Stimulated activated CD8-positive, alpha-beta memory T cell treated with anti-CD3 and anti-CD28 coated beads, Interleukin-4, amount 100 ng/mL, for 4 hours (primary cell): ENCODE measurements at places on chromosomes 1 and 21.

DNA sequence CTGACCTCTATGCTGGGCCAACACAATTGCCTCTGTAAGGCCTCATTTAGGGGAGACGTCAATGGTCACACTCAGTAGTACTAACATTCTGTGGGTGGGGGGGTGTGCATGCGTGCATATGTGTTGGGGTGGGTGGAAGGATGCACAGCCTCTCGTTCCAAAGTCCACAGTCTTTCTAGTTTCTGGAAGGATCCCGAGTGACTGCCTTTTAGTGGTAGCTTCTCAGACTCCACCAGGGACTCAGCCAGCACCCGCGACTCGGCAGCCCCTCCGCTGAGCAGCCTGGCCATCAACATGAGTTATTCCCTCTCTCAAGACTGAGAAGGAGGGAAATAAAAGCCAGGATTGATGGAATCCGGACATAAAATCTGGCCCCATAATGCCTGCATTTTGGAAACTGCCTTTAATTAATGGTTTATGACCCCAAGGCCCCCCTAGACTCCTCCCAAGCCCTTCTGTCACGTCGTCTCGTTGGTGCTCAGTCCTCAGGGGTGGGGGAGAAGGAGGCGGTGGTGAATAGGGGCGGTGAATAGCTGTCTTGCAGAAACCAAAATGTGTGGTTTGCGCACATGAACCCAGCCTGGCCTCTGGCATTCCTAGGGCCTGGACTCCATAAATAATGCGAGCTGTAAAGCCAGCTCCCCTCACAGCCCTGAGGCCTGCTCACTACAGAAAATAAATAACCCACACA is 65.1 kb upstream of the TMEM51 start:
- DNase-seq: no peak

- DNase-seq: no peak
Measured at GRCh38 chr1:36699113-36699911, 216.6 kb upstream of the CSF3R start.

DNA sequence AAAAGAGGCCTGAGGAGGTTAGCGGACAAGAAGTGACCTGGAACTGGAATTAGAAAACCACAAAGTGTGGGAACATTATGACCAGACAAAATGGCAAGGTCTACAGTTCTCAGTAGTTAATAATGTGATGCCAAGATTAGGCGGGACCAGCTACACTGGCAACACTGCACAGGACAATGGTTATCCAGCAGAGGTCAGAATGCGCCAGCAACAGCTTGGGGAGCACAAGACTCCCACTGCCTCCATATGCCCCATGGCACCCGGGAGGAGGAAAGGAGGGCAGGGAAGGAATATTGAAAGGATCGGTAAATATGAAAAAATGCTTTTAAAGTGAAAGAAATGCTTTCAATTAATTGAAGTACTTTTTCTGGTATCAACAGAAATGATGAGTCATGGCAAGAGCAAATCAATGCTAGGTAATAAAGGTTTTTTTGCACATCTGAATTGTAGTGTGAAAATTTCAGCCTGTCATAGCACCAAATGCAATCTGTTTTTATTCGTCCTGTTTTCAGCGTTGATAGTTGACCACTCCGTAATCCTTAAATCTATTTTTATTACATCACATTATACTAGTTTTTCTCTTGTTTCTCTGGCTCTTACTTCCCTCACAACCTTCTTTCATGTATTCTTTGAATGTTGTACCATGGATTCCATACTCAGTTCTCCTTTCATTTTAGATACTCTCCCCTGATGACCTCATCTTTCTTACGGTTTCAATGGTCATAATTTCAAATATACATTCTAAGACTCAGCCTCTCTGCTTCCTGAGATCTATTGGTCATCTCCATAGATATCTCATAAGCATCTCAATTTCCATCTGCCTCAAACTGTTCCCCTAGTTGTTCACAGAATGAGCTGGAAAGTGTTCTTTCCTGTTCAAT is 30.7 kb downstream of the VCAM1 start:
- no peak for DNase-seq

GRCh38 chr1:43522776-43523480 is 7.8 kb upstream of the PTPRF start:
- DNase-seq: no peak

GRCh38 chr1:154533952-154534844 is 24.3 kb downstream of the UBE2Q1 start:
- DNase-seq: no peak

DNA sequence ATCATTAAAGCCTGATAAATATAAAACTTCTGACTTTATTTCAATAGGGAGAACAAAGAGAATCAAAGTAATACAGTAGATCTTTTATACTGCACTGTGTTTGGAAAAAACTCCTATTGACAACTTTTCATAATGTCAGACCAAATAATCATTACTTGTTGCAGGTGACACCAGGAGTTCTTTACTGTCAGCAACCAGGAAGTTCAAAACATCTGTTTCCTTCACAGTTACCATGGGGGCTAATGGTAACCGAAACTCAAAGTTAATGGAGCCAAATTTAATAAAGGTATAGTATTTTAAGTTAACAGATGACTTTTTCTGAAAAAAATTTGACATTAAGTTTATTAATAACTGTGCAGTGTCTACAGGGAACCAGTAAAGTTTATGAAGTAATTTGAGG is 10.6 kb downstream of the EFCAB7 start:
- no peak for DNase-seq

GRCh38 chr1:155967341-155968050 is 10.9 kb downstream of the ARHGEF2 start:
- no peak for DNase-seq

DNA sequence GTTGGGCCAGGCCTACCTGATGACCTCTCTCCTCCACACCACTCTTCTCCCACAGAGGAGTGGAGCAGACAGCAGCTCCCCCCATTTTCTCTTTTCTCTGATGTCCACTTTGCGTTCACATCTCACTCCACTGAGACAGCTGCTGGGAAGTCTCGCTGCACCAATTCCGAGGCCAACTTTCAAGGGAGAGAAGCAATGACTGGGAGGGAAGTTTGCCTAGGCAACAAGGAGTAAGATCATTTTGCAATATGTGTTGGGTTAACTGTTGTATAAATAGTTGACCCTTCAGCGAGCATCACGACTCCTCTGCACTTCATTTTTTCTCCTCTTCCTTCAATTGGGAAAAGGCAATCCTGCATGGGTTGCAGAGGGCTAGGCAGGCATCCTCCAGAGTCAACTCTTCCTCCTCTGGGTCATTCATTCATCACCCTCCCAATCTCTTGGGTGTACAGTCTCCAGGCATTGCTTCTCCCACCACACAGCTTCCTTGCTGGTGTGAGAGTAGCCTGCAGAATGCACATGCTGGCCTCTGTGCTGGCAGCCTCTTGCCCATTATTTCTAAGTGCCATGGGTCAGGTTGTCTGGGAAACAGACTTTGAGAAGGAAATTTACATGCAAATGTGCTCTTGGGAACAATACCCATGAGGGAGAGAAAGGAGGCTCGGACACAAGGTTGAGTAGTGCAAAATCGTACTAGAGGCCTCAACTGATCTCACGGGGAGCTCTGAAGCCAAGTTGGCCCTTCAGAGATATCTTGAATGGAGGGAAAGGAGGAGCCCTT is 75.8 kb upstream of the BCAR3 start:
- no peak for DNase-seq

- no peak for DNase-seq
Measured at GRCh38 chr1:11611638-11612327, 42.4 kb downstream of the FBXO2 start.

DNA sequence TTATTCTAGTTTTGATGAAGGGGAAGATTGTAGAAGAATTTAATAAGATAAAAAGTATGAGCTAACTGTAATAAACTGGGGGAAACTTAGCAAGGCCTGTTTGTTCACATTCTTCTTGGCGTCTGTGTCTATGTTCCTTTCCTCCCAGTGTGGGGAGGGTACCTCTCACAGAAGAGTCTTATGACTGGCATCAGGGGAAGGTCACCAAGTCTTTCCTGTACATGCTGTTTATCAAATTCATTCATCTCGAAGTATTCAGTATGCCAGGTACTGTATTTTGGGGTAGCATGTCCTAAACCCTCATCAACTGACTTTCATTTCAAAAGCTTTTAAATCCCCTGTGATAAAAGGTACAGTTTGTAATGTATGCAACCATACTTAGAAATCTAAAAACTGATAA is 78.4 kb downstream of the HS2ST1 start:
- DNase-seq: no peak

DNA sequence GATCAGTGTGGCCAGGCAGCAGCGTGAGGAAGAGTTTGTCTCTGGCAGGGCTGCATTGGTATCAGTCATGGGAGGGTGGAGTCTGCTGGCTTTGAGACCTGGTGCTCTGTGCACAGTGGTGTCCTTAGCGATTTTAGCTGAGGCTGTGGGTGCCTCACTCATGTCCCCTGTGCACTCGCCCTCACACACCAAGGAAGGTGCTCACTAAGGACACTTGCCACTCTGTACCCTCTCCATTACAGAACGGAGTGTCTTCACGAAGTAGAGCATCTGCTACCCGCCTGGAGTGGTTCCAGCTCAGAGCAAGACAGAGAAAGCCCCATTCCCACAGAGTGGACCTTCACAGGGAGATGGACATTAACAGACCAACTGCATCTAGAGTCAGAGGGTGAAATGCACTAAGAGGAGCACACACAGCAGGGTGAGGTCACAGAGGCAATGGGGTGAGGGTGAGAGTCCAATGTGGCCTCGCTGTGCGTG is 117.9 kb downstream of the MATN1 start:
- DNase-seq: no peak

- DNase-seq: no peak
Measured at GRCh38 chr1:156480016-156480370, 20.6 kb downstream of the MEF2D start.

- no peak for DNase-seq
Measured at GRCh38 chr1:198623752-198624647, 14.8 kb upstream of the PTPRC start.

DNA sequence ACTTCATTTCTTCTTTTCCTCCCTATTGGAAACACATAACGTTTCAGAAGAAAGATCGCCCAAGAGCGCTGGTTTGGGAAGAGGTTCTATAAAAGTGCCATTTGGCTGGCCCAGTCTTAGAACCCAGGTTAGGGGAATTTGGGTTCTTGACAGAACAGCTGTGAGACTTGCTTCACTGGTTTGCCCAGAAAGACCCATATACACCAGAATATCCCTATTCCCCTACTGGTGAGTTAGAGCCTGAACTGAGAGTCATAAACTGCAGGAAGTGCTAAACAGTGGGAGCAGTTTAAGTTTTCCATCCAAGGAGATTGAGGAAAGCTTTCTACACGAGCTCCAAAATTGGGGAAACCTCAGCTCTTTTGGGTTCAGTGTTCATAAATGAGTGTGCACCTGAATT is 275.2 kb downstream of the VAV3 start:
- DNase-seq: no peak

DNA sequence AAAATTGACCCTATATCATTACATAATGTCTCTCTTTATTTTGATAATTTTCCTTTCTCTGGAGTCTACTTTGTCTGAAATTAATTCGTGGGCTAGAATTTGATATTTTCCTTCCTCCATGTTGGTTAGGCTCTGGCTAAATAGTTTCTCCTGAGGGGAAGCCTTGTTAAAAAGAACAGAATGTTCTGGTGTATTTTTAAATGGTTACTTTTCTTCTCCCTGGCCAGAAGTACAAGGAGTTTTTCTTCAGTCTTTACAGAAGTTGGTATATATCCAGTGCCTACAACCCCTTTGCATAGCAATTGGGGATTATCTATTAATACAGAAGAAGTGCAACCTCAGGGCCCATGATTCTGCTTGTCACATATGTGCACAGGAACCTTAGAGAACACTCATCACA is 185.6 kb upstream of the RAB4A start:
- no peak for DNase-seq

- DNase-seq: no peak
Measured at GRCh38 chr21:22250355-22250754, 1252.1 kb downstream of the NCAM2 start.
